Stimulated activated CD8-positive, alpha-beta memory T cell treated with anti-CD3 and anti-CD28 coated beads, Interleukin-4, amount 100 ng/mL, for 1 hour (primary cell): ENCODE measurements at places on chromosomes 12 and 14.

DNA sequence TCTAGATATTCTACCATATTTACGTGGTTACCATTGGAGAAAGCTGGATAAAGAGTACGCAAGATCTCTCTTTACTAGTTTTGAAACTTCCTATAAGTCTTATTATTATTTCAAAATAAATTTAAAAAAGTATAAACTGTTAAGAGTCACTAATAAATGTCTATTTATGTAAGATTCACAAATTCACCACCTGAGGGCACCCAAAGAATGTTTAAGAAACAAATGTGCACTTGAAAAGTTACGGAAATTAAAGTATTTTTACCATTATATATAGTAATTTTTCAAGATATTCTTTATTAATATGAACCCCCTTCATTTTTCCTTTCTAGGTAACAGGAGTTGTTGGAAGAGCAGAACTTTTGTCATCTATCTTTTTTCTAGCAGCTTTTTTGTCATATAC lies 11.9 kb downstream of the TMTC3 start:
- DNase-seq = no peak

GRCh38 chr12:69239352-69239921 lies at the start of gene CPSF6:
CPSF6 (plus strand) TSS chr12:69239569; CDS start chr12:69239647, 78 bp downstream.
- DNase-seq = peak; percentile 96

DNA sequence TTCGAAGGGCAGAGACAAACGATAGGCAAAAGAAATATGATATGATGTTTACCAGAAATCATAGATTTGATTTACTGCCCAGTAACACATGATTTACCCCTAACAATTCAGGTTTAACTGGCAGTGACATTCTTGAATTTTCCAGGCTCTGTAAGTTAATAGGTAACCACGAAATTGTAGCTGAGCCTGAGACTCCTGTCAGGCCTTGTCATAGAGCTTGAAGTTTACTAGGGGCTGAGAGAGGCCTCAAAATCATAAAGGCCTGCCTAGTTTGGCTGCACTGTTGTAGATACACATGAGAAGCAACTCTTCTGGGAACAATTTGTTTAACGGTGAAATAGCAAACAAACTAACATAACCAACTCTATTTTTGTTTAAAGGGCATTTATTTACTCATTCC lies 3.3 kb downstream of the ERP27 start:
- DNase-seq = no peak

- no peak for DNase-seq
Measured at GRCh38 chr12:111437816-111438454, 32.2 kb downstream of the SH2B3 start.

- DNase-seq = no peak
Measured at GRCh38 chr12:71749666-71750065, 5.0 kb upstream of the RAB21 start.

- DNase-seq = no peak
Measured at GRCh38 chr14:61368114-61368710, 46.8 kb downstream of the PRKCH start.

- no peak for DNase-seq
Measured at GRCh38 chr12:94791933-94792332, 141.6 kb upstream of the TMCC3 start.

GRCh38 chr12:65511912-65512311 lies 233.4 kb downstream of the MSRB3 start:
- DNase-seq = no peak

DNA sequence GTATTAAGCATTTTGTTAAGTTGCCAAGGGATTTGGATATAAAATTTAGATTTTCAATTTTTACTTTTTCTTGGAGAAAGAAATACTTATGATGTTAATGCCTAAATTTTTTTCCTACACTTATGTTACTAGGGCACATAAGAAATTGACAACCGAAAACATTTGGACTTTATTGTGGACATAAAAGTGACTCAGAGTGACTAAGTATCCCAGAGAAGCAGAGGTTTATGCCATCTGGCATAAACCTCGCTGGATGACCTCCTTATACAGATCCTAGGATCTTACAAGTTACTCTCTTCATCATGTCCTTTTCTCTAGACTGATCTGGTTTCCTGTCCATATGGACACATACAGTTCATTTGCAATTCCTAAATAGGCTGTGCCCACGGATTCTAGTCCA lies 89.8 kb downstream of the RERG start:
- no peak for DNase-seq

DNA sequence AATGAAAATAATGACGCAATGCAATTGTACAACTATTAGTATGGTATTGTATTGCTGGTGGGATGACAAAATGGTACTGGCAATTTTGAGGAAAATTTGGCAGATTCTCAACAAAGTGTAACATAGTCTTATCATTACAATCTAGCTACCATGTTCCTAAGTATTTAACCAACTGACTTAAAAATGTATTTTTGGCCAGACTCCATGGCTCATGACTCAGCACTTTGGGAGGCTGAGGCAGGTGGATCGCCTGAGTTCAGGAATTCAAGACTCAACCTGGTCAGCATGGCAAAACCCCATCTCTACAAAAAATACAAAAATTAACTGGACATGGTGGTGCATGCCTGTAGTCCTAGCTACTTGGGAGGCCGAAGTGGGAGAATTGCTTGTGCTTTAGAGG lies 1409.5 kb downstream of the AACS start:
- DNase-seq = no peak

DNA sequence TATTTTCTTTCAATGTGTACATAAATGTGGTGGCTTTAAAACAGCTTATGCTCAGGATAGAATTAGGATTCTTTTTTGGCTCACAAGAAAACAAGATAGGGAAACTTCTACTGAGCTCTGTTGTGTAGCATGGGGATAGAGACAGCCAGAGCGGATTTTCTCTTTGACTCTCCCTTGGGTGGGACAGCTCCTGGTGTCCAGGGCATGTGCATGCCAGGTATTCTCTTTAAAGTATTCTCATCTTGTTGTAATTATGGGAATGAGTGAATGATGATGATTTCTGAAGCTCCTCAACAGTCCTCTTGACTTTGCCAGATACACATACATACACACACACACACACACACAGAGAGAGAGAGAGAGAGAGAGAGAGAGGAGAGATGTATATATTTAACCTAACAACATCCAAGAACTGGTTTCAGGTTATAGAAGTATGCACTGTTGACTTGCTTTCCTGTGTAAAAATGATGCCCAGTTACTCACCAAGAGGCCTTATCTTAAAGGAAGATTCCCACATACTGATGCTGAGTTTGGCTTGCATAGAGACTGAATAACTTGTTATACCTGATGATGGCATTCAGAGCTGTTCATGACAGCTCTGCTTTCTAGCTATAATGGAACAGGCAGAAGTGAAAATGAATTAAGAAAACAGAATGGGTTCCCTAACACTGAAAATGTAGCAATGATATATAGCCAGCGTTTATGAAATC lies 387.5 kb downstream of the EGLN3 start:
- DNase-seq = no peak

- no peak for DNase-seq
Measured at GRCh38 chr12:30692470-30692869, 3.2 kb downstream of the IPO8 start.

DNA sequence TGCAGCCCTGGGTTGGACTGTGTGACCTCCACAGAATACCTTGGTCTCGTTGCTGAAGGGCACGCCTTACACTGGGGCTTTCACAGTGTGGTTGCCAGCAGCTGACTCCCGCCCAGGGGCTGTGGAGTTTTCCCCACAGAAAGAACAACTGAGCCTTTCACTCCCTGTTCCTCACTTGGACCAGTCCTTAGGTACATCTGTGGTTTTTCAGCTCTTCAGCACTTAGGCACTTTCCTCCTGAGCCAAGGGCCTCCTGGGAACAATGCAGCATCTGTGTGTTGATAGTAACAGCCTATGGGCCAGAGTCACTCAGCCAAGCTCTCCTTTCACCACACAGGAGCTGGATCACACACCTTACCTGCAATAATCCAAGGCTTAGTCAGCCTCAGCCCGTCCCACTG lies 25.0 kb downstream of the ERP27 start:
- DNase-seq = no peak

GRCh38 chr12:47707355-47707754 lies 1.5 kb upstream of the RPAP3 start:
- no peak for DNase-seq

DNA sequence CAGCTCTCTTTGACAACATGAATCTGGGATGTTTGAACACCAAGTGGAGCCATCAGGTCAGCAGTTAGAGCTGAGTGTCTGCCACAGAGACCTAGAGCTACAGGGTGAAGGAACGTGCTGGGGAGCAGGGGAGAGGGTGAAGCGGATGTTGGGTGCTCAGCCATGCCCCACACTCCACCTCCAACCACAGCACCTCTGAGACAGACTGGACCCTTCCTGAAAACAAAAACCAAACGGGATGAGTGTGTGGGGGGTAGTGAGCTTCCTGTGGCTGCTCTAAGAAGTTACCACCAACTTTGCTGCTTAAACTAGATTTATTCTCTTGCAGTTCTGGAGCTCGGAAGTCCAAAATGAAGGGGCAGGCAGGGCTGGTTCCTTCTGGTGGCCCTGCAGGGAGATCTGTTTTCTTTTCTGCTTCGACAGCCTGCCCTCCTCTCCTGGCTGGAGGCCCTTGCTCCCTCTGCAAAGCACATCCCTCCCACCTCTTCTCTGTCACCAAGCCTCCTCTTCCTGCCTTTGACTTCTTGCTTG lies 5.6 kb upstream of the GOLGA3 start:
- no peak for DNase-seq

DNA sequence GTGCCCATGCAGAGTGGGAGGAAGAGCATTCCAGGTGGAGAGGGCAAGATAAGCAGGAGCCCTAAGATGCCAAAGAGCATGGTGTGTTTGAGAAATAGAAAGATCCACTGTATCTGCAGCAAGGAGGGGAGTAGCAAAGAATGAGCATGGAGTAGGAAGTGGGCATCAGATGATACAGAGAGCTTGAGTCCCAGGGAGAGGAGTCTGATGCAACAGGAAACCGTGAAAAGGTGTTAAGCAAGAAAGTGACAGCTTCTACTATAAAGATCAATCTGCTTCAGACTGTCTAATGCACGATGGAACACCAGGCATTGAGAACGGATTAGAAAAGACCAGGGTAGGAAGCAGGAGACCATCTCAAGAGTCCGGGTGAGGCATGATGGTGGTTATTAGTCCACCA lies 12.3 kb upstream of the GPRC5D start:
- DNase-seq = no peak

- DNase-seq = no peak
Measured at GRCh38 chr12:94172031-94172430, 23.7 kb downstream of the PLXNC1 start.

DNA sequence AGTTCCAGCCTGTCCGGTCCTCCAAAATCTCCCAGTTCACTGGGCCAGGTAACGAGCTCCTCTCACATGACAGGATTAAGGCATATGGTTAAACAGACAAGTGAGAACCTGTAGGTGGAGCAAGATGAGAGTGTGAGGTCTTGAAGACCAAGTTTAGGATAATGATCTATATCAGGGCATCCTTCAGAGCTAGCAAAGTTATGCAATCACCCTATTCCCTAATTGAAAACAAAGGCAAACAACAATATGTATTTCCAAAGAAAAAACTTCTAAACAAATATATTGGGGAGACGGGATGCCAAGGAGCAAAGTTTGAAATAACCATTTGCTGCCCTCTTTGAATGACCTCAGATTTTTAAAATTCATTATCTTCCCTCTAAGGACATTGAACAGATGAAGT lies 571.2 kb downstream of the BCL11B start:
- DNase-seq = no peak

DNA sequence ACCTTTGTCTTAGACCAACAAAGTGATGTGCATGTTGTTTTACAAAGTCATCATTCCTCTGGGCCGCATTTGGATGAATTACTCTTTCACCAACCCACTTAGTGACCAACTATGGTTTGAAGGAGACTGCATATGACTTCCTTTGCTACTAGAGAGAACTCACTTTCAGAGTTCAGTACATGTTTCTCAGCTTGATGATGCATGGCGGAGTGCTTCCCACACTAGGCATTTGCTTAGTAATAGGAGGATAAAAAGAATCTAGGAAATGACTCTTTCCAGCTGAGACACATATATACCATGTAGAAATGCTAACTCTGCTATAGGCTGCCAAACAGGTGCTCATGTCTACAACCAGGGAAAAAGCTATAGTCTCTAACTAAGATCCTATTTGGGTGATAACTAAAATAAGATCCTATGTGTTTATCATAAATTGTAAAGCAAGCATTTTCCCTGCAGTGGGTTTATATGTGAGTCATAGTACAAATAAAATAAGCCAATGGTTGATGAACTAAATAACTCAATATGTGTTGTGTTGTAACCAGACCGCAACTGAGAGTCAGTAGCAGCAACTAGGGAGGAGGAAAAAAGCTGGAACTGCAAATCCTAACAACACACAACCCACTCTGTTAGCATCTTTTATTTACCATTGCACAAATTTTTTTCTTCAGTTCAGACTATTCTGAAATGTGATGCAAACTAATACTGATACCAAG lies 87.2 kb downstream of the TSPAN8 start:
- DNase-seq = no peak

DNA sequence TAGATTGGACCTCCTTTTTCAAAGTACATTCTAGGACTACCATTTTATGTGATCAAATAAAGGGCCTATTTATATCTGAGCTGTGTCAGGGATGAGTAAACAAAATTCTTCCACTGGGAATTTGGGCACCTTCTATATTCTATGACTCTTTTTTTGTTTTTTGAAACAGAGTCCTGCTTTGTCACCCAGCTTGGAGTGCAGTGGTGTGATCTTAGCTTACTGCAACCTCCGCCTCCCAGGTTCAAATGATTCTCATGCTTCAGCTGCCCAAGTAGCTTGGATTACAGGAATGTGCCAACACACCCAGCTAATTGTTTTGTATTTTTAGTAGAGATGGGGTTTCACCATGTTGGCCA lies 64.8 kb downstream of the DRAM1 start:
- no peak for DNase-seq

- DNase-seq = peak; percentile 9
Measured at GRCh38 chr12:47361389-47362021, 281.7 kb upstream of the AMIGO2 start.

GRCh38 chr12:41794336-41794735 lies 350.3 kb downstream of the GXYLT1 start:
- DNase-seq = no peak

DNA sequence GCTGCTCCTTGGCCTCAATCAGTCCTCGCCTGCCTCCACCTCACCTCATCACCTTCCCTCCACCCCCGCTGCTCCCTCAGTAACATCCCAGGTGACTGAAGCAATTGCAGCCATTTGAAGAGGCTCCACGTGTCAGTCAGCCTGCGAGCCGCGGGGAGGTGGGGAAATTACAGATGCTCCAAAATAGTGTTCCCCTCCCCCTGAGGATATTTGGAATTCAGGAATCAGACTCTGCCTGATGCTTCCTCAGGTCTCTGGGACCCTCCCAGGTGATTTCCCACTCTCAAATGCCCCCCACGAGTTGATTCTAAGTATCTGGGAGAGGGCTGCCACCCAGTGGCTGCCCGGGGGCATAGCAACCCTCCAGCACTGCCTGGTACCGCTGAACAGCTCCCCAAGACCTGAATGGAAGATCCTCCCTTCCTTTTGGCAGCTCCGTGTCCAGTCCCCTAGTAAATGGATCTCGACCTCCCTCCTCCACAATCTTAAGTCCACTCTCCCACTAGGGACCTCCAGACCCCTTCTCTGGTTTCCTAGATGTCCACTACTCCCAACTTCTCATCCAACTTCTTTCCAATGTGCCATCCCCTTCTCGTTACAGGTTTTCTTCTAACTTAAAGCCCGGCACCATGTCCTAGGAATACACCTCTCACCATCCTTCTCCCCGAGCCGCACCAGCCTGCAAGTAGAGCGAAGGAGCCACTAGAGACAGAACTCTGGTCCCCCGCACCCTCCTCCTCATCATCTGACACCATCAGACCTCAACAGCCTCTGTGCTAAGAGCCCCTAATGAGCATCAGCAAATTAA lies 1.4 kb upstream of the ASIC1 start:
- no peak for DNase-seq
